Foreskin keratinocyte (primary cell): ENCODE measurements at places on chromosomes 3 and 15. TPM values are rescaled to one million over a fixed set of nuclear protein-coding genes. Genes with fewer than 3 reads are reported as not detected.

GRCh38 chr15:61654918-61655317 lies 405.3 kb downstream of the VPS13C start:
- DNase-seq: no peak

- DNase-seq: no peak
Observed at GRCh38 chr15:67116742-67117141, 51.3 kb downstream of the SMAD3 start.

The DLL4 gene
- total RNA-seq: not detected in 2 replicates

The ACAN gene
- total RNA-seq: not detected in 2 replicates

The GNAT1 gene
- total RNA-seq: 0.03 TPM in 1 of 2 replicates, not detected in the other

DNA sequence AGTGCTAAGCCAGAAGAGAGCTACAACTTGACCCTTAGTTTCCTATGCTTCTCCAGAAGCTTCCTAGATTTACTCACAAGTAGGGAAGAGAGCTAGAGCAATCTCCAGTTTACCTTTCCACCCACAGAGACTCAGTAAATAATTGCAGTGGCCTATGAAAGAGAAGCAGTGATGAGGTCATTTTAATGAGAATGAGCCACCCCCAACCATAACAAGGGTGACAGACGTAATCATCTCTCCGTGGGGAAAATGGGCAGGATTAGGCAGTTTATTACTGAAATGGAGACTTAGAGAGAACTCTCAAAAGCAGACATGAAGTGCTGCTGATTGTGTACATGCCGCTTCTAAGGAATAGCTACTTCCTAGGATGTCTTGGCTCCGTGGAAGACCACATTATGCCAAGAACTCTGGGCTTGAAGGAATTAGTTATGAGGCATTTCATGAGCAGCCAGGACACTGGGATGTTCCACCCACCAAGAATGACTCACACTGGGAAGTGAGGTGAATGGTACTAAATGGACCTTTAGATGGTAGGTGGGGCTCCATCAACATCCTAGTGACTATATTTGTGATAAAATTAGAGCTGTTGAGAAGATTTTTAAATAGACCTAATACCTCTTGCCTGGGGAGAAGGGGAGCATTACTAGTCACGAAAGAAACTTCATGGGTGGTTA lies 160.9 kb downstream of the EDEM1 start:
- no peak for DNase-seq

The CTXN2 gene
- not detected in 2 replicates for total RNA-seq

DNA sequence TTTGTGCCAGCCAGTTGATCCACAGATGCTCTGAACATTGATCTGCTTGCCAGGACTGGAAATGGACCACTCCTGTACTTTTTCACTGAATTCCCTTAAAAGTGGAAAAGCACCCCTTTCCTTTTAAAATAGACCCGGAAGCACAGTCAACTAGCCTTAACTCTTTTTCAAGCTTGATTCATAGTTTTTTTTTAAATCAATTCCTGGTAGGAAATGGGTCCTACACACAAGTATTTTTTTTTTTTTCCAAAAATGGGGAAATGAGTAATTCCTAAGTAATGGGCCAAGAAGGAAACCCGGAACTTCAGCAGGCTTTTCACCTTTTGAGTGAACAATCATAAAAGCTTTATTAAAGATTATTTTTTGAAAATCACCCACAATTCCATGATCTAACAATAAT lies 234.4 kb upstream of the ADAMTS9 start:
- no peak for DNase-seq

The SCAANT1 gene
- total RNA-seq: not detected in 2 replicates

The SOX2 gene
- 0.07 and 0.32 TPM in 2 replicates for total RNA-seq

The NCEH1 gene
- 17.4 and 18.3 TPM in 2 replicates for total RNA-seq
